ENCODE measurements at places on chromosomes 7 and 10.

- no peak for DNase-seq
Observed at GRCh38 chr7:82542665-82543064, 99.1 kb upstream of the CACNA2D1 start.

GRCh38 chr10:102451105-102451969 is at the start of gene C10orf95:
C10orf95 (minus strand) TSS chr10:102451543; CDS start chr10:102451093, 450 bp downstream.
- no peak for DNase-seq

- DNase-seq = no peak
Observed at GRCh38 chr10:132785723-132786475, at the start of gene NKX6-2. NKX6-2 (minus strand) TSS chr10:132786147; CDS start chr10:132785948, 199 bp downstream.

GRCh38 chr7:108875139-108875538 is 305.5 kb downstream of the DNAJB9 start:
- no peak for DNase-seq

DNA sequence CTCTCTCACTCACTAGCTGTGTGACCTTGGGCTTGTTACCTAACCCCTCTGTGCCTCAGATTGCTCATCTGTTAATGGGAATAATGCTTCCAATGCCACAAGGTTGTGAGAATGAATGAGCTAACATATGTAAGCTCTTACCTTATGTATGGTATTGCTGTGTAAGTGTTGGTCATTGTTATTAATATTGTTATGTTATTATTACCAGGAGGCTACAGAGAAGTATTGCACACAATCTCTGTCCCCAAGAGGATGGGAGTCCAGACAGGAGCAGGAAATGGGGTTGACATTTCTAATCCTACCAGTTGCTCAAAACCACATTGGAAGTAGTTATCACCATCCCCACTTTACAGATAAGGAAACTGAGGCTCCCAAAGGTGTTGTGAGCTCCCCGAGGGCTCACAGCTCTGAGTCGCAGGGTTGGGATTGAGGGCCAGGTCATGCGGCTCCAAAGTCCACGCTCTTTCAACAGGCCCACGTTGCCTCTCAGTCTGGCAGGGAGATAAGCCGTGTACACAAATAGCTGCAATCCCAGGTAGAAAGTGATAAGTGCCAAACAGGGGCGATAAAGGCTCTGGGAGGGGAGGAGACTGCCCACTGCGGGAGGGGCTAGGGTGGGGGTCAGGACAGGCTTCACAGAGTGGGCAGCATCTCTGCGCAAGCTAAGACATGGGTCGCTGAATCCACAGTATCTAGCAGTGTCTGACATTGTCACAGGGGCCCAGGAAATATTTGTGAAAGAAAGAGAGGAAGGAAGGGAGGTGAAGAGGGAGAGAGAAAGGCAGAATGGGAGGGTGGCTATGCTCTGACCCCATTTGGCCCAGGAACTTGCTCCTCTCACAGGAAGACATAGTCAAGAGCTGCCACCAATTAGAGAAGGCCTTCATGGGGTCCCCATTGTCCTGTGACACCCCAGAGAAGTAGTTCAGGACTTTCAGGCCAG is 9.6 kb upstream of the ZMIZ1 start:
- no peak for DNase-seq

DNA sequence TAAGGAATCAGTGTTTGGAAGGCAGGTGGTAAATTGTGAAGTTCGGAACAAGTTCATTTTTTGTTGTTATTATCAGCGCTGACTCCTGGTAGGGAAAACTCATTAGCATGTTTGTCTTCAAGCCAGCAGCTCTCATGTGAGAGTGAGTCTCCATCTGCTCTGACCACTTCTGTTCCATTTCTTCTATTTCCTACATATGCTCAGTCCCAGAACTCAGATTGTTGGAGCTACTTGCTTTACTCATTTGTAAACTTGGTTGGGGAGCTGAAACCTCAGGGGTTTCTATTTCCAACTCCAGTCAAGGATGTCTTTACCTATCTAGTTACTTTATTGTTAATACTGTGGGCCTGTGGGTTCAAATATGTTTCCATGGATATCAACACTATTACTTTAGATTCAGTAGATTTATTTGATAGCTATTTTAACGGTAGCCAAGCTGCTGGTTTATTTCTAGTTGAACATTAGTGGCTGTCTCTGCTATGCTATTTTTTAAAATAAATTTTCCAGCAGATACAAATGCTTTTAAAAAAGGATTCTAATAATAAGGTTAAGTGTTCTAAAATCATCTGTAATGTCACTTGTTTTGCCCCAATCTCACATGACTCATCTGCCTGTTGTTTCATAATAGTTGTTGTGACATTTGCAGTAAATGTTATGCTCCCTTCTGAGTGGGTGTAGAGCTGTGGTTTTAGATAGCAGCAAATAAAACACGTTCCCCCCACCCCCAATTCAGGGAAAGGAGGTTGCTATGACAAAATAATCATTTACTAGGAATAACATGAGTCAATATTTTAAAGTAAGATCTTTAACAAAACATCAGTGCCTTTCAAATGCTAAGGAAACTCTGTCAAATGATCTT is 143.3 kb downstream of the HDAC9 start:
- no peak for DNase-seq

- no peak for DNase-seq
Observed at GRCh38 chr7:143884241-143884968, 17.6 kb downstream of the TCAF1 start.
